Non-pigmented ciliary epithelial cell (primary cell): ENCODE measurements at places on chromosomes 7 and 10.

DNA sequence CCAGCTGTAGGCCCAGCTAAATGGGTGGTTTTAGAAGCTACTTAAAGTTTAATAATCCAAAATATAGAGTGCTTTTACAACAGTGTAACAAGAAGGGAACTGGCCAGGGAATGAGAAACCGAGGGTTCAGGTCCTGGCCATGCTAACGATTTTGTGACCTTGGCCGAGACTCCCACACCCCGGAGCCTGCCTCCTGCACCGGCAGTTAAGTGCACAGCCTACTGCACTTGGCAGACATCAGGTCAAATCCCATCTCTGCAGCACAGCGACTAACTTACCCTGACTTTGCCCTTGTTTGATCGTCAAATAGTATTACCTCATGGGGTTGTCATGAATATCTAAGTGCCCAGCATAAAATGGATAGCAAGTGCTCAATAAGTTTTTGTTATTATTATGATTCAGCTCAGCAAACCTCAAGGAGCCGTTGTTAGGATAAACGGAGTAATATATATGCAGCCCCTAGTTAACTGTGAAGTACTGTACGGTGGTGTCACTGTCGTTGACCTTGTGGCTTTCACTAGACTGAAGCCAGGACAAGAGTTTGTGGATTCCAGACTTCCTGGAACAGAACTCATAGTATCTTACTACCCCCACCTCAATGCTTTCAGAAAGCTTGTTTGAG is 35.5 kb downstream of the LYZL1 start:
- no peak for DNase-seq

DNA sequence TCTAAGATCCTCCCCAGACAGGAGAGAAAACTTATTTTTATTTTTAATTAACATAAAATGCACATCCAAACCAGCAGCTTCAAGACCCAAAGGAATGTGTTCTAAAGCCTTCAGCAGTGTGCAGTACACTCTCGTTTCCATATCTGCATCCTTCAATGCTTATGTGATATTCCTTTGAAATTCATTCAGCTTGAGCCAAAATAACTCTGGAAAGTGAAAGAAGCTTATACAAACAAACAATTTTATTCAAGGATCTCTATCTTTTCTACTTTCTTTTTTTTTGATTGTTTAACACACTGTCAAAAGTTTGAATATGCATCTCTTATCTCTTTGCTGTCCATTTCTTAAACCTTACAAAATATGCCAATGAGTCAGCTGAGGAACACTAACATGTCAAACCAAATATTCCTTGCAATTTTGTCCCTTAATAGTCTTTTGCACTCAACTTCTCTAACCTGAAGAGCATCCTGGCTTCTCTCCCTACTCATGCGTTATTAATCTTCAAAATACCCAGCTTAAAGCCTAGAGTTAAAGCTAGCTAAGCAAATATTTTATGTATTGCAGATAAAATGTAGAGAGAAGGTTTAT is 124.3 kb downstream of the THSD7A start:
- DNase-seq = no peak

- DNase-seq = no peak
Observed at GRCh38 chr7:125563557-125563956, 633.9 kb upstream of the POT1 start.

DNA sequence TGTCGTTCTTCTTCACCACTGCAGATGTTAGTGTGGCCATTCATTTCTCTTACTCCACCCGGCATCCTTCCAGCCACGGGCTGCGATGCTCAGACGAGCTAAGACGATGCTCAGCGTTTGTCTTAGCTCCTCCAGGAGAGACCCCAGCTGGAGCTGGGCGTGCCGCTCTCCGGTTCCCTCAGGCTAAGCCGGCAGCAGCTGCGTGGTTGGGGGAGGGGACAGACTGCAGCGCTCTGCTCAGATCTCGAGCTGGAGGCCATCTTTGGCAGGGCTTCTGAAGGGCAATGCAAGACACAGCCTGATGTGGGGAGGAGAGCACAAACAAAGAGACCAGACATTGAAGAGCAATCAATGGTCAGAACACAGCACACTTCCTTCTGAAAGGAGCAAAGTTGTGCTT is 4.8 kb downstream of the INA start:
- no peak for DNase-seq

- DNase-seq = no peak
Observed at GRCh38 chr10:4512671-4513240, 313.3 kb upstream of the AKR1E2 start.

DNA sequence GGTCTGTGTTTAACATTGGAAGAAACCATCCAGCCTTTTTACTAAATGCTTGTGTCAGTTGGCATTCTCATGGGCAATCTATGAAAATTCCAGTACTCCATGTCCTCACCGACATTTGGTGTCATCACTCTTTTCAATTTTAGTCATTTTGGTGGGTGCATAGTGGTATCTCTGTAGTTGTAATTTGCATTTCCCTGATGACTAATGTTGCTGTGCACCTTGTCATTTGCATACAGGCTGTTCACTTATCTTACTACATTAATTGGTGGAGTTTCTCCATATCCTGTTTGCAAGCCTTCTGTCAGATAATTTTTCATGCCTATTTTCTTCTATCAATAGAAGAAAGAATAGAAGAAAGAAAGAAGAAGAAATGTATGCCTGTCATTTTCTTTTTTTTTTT is 73.7 kb downstream of the PLPP4 start:
- DNase-seq = no peak

DNA sequence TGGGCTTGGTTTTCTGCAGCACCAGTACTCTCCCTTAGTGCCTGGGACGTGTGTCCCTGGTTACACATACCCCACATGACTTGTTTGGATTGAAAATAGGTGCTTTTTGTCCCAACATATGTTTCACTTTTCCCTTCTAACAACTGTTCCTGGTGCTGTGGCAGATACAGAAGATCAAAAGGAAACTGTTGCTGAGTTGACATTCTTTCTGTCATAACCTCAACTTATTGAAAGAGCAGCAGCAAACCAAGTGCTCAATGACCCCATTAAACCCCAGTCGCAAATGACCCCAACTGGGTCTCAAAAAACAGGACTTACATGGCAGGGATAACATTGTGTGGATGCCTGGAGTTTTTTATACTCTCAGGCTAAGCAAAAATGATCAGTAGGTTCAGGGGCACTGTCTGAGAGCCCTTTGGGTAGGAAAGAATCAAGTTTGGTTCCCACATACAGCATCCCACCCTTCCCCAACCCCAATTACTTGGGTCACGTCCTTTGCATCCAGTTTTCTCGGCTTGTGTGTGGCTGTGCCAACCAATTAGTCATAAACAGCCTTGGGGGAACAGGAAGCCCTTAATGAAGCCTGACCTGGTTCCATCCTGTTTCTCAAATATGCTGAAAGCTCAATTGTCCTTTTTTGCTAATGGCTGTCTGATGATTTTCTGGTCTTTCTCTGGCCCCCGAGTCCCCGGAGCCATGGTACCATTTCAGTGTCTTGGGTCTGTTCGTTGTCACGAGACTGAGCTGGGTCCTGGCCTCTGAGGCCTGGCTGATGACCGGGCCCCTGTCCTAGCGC is 4.9 kb downstream of the HKDC1 start:
- DNase-seq = no peak

- DNase-seq = no peak
Observed at GRCh38 chr7:100598425-100598824, 3.7 kb upstream of the PCOLCE start.

DNA sequence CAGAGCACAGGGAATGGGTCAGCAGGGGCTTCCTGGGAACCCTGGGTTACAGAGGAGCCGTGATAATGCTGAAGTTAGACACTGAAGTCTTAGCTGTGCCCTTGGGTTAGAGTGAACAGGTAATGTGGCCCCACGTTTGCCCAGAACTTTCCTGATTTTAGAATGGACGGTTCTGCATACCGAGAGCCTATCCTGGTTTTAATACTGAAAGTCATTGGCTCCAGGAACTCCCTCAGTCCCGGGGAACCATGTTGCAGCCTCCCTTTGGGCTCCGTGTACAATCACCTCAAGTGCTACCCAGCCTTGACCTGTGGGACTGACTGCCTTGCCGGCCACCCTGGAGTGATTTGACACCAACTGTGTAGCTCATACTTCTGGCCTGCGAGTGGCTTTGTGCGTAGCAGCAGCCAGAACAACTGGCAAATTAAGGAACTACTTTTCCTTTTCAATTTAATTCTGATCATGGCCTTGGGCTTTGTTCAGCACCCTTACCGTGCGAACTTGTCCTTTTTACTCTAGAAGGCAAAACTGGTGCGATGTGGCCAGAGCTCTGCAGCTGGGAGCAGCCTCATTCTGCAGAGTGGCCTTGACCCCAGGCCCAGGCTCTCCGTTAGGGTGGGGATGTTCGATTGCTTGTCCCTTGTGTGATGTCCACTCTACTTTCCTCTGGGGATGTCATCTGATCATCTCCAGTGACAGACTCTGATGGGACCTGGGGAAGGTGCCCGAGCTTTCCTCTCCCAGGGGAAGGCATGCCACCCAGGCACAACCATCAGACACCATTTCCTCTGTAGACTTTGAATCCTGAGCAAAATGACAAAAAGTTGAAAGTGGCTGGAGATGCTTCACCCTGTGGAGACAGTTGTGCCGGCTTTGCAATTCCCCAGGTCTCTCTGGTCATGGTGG is 265.9 kb downstream of the GLRX3 start:
- no peak for DNase-seq

DNA sequence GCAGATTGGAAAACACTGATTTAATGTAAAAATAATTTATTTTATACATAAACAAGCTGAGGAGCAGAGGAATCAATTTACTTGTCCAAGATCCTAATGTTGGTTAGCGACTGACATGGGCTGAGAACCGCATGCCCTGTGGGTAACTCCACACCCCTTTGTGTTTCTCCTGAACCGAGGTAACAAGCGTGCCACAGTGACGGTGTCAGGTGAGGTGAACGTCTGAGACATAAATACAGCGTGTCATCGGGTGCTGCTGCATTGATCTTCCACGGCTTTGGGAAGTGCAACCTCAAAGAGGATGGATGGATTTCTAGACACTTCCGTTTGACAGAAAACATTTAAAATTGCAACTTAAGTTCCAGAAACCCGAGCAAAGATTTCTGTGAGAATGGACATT is 386.8 kb upstream of the ADARB2 start:
- DNase-seq = no peak

GRCh38 chr7:33101906-33102305 is 7.3 kb downstream of the RP9 start:
- no peak for DNase-seq

- DNase-seq = no peak
Observed at GRCh38 chr10:12405342-12406320, 56.3 kb downstream of the CAMK1D start.

DNA sequence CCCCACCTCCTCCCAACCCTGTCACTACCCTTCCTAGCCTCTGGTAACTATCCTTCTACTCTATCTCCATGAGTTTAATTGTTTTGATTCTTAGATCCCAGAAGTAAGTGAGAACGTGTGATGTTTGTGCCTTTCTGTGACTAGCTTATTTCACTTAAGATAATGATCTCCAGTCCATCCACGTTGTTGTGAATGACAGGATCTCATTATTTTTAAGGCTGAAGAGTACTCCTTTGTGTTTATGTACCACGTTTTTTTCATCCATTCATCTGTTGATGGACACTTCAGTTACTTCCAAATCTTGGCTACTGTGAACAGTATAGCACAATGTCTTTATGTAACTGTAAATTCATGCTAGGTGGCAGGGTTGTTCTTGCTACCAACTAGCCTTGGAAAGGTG is 461.6 kb downstream of the PLXDC2 start:
- DNase-seq = no peak

DNA sequence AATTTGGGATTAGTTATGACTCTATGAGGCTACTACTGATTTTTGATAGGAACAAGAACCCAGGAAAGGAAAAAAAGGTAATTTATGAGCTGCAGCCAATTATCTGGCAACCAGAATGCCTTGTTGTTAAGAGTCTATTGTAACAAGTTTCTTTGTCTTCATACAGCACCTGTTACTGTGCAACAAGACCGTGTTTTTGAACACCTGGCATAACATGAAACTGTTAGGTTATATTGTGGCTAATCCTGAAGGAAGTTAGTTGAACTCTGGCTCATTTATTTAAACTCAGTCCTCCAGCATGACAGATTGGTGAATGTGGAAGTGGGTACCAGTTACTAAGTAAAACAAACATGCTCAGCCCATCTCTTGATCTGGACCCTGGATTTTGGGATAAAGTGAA is 33.0 kb downstream of the RALA start:
- no peak for DNase-seq

GRCh38 chr7:98629001-98629431 is 11.9 kb downstream of the NPTX2 start:
- no peak for DNase-seq

- no peak for DNase-seq
Observed at GRCh38 chr10:63300801-63301200, 165.0 kb downstream of the JMJD1C start.

- no peak for DNase-seq
Observed at GRCh38 chr10:36888925-36889573, 236.3 kb upstream of the ANKRD30A start.

DNA sequence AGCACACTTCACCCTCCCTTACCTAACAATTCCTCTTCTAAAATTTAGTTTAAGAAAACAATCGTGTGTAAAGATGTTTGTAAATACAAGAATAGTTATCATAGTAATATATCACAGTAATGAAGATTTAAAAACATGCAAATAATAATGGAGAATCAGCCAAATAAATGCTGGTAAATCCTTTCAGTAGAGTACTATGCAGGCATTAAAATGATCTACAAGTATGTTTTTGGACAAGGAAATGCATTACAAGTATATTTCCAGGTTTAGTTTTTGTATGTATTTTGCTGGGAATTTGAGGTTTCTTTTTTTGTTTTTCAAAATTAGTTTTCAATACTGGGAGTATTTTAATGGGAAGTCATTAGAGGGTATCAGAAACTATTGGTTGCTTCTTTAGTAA is 22.7 kb downstream of the TPST1 start:
- DNase-seq = no peak

GRCh38 chr7:69105092-69105491 is 493.2 kb upstream of the AUTS2 start:
- DNase-seq = no peak

GRCh38 chr7:29642494-29643155 is 79.0 kb downstream of the PRR15 start:
- DNase-seq = no peak

DNA sequence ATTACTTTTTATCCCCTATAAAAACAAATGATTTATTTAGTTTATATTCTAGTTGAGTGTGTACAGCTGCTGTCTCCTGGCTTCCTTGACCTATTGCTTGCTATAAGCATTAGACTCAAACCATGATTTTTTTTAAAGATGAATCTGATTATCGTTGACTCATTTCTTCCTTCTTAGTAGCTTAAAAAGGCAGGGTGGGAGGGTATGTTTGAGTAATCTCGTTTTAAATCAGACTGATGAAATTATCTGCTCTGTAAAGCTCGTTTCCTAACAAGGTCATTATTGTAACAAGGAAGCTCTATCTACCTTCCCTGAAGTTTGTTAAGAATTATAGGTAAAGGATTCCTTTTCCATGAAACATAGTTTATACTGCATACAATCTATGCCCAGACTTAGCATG is 276.3 kb upstream of the KCND2 start:
- DNase-seq = no peak

- no peak for DNase-seq
Observed at GRCh38 chr7:36390199-36391090, 783 bp downstream of the ANLN start.

DNA sequence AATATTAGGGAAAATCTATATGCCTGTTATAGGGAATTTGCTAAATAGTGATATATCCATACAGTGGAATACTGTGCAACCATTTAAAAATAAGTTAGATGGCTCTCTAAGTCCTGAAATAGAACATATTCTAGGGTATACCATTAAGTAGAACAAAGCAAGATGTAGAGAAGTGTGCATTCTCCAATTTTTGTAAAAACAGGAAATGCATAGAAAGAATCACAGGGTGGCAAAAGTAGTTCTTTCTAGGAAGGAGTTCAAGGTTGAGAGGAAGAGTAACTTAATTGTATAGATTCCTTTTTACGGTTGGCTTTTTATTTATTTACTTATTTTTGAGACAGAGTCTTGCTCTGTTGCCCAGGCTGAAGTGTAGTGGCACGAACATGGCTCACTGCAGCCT is 43.7 kb downstream of the ADD3 start:
- DNase-seq = no peak
